ENCODE measurements at places on chromosomes 7 and 10.

DNA sequence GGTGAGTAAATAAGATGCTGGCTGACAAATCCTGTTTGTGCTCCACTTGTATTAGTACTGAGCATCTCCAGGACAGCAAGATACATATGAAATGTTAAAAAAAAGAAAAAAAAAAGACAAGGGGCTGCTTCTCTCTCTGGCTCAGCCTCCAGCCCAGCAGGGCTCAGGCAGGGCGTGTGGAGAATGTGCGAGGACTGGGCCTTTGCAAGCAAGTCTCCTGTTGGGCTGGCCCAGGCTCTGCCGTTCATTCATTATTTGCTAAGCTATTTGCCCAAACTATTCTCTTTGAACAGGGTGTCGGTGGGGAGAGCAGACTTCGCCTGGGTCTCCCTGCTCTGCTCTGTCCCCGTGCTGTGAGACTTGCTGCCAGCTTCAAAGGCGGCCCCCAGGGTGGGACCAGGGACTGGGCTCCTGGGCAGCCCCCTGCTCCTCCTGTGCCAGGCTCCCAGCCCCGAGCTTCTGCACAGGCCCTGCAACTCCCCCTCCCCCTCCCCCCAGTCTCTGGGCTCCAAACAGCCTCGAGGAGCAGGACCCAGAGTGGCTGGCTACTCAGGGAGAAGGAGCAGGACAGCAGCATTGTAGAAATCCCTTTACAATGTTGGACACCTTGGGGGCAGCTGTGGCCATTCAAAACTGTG, 25.6 kb upstream of the MGMT start:
- DNase-seq = no peak

DNA sequence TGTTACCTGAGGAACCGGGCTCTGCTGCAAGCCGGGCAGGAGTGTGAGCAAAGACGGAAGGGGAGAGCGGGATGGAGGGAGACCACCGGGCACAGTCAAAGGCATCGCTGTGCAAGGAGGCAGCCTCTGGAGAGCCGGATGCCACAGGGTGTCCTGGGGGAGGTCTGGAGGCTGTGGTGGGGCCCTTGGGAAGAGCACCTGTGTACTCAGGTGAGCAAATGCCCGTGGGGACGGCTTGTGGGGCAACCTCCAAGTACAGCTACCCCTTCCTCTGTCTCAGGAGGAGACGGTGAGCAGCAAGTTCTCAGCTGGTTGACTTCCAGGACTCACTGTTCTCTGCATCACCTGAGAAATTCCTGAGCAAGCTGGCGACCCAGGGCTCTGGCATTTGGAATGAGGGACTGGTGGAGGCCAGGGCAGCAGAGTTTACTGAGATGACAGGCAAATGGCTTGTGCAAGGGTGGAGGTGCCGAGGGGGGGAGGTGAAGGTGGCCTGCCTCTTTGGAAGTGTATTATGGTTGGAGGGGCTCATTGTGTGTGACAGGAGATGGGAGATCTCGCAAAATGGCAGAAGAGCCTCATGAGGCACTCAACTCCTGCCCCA, 345.2 kb upstream of the SHH start:
- DNase-seq = no peak

- DNase-seq = no peak
Observed at GRCh38 chr10:49746626-49747302, 15.4 kb downstream of the OGDHL start.

DNA sequence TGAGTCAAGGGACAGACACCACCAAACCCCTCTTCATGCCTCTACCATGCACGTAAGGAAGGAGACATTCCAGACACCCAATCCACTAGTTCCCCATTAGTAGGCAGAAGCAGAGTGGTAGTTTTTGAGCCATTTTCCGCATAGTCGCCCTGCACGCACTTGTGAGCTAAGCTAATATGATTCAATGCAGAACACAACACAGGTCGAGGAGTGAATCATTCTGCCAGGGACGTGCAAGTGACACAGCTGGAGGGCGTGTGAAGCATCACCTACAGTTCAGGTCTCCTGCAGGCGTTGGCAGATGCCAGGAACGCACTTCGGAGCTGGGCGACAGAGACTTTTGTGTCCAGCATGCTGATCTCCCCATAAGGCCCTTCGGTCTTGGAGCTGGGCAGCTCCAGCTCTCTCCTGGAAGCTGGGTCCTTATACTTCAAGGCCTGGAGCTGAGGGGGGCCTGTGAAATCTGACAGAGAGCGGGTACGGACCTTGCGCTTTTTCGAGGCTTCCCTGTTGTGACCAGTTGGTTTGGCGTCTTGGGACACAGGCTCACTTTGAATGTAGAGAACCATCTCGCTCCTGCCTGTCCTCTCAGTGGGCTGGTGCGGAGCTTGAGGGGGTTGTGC, 102.4 kb downstream of the SVIL start:
- DNase-seq = no peak

DNA sequence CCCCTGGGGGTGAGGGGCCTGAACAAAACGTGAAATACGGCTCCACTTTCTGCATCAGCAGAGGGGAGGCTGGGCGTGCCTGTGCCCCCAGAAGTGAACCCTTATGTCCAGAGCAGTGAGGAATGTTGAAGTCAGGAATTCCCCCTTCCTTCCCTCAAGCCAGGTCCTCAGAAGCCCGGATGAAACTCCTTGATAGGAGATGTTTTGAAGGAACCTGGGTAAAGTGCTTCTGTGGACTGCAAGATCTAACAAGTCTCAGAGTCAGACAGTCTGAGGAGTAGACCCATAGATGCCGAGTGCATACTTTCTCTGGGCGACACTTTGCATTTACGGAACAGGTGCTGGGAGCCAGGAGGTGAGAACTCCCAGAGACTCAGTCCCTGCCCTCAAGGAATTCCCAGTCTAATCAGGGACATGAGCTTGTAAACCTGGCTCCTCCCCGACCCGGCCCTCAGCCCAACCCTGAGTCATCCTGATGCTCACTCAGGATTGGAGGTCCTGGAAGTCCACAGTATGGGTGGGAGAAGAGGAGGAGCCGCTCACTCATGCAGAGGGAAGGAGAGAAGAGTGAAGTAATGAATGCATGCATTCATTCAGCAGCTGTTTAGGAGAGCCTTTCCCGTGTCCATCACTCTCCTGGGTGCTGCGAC, 179.5 kb upstream of the ITGB1 start:
- DNase-seq = no peak

- no peak for DNase-seq
Observed at GRCh38 chr10:118963933-118964332, 65.6 kb upstream of the NANOS1 start.

DNA sequence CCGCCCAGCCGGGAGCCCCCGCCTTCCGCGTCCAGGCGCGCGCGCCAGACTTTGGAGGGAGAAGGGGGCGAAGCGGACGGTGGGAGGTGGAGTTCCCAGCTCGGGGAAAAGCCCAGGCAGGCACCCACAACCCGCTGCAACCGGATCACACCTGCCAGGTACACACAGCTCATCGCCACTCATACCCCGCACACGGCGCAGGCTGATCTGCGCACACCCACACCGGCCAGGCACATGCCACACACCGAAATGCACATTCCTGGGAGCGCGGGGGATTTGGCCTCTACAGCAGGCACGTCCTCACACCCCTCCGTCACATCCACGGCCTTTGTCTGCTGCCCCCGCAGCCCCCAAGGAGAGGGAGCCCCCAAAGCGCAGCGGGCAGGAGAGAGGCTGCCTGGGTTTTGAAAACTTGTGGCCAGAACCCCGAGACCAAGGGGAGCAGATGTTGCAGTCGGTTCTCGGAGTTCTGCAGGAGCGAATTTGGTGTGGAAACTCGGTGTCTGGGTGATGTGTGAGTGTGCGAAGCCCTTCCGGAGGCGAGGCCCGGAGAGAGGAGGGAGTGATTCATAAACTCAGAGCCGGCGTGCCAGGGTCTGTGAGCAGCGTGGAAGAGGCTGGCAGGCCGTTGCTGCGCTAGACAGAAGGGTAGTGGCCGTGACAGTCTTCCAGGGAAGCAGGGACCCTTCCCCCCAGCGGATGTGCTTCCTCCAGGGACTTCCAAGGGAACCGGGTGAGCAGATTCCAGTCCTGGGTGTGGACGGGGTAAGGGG, 734 bp downstream of the CHST3 start:
- DNase-seq = peak; percentile 47

GRCh38 chr10:96524741-96525140, 11.0 kb upstream of the TLL2 start:
- DNase-seq = no peak

DNA sequence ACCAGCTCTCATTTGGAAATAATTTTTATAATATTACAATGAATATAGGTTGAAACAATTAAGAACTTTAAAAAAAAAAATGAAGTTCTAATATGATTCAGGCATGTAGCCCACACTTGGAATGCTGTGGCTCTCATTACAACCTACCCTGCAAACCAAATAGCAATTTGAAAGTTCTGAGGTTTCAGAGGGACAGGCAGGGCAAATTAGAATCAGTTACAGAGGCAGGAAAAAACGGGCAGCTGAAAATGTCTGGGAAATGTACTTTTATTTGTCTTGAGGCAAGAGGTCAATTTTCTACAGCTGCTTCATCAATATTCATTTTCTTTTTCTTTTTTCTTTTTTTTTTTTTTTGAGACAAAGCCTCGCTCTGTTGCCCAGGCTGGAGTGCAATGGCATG, 95.3 kb downstream of the PIP4K2A start:
- no peak for DNase-seq

DNA sequence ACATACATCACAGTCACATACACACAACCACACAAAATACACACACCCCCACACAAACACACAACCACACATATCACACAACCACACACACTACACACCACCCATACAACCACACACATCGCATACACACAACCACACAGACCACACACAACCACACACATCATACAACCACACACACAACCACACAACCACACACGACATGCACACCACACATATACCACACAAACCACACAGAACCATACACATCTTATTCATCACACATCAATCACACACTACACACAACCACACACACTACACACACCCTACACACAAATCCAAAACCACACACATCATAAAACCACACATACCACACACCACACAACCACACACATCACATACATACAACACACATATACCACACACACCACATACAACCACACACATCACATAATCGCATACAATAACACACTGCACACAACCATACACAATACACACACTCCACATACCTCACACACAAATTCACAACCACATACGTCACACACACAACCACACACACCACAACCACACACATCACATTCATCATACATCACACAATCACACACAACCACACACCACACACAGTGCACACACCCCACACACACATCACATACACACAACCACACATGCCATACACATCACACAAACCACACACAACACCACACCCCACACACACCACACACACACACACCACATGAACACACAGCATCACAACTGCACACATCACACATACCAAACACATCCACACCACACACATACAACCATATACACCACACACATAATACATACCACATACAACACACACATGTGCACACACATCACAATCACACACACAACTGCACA, 30.4 kb downstream of the GPRIN2 start:
- DNase-seq = no peak

- no peak for DNase-seq
Observed at GRCh38 chr7:123201901-123202300, 2.1 kb upstream of the SLC13A1 start.

DNA sequence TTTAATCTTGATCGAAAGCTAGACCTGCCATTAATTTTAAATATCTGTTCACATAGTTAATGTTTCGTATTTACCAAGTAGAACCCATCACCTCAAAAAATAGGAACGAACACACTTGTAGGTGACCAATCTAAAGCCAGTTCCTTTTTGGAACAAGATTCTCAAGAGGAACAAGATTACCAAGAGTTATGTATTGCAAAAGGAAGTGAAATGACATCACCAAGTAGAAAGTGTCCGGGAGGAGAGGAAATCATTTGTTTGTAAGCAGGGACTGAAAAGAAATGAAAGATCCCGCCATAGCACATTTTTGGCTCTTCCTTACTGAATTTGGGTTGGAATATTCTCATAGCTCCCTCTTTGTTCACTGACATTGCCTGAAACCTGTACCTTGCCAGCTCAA, 1200.5 kb downstream of the SORCS1 start:
- DNase-seq = no peak

GRCh38 chr10:43090188-43090587, 13.3 kb downstream of the RET start:
- no peak for DNase-seq

DNA sequence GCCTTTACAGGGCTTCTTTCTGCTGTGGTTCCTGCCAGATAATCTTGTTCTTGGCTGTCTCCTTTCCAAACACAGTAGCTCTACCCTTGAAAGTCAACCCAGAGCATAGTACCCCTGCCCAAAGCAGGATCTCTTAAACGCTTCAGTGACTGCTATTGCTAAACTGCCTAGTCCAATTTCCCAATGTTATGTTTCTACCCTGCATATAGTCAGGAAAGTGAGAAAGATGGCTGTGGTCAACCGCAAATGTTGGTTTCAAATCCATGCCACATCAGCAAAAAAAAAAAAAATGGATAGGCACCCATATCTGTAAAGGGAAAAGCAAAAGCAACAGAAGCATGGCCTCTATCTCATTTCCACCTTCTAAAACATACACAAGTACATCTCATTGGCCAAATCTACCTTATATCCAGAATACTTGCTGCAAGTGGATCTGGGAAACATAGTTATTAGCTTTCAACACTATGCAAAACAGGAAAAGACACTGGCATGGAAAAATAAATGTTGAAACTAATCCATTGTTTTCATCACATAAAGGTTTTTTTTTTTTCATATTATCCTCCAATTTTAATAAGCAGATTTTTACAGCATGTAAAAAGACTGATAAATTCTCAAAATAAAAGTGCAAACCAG, 59.8 kb downstream of the DNAJC1 start:
- DNase-seq = no peak

GRCh38 chr7:128091106-128091505, 59.9 kb upstream of the LRRC4 start:
- no peak for DNase-seq

DNA sequence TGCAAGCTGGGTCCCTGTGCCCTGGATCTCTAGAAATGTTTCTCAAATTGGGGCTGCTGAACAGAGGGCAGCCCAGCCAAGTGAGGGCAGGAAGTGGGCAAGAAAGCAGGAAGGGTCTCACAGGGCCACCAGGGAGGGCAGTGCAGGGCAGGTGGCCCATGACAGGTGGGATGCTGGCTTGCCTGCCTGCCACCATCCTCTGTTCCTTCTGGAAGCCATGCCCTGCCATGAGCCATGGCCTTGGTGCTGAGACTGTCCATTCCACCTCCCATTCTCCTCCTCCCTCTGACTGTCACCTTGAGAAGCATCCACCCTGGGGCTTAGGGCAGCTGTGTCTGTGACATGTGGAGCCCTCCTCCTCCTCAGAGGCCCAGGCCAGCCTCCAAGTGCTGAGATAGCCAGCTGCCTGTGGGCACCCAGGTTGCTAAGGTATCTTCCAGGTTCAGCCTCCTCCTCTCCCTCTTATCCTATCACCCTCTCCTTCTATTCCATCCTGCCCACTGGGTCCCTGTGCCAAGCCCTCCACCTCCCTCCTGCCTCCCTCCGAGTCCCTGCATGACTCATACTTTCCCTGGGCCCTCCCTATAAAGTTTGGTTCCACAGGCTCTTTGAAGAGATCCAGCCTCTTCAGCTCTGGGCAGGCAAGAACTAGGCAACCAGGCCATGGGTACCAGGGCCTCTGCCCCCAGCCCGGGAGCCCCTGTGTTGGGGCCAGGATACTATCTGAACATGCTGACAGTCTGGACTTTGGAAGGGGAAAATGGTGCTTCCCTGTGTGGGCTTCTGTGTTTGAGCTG, 1.3 kb downstream of the VSIR start:
- peak; percentile 49 for DNase-seq

GRCh38 chr7:3239291-3239691, 61.8 kb upstream of the SDK1 start:
- no peak for DNase-seq
